Cerebellar cortex (tissue), 1 donor: ENCODE measurements at places on chromosomes 11 and 22.

DNA sequence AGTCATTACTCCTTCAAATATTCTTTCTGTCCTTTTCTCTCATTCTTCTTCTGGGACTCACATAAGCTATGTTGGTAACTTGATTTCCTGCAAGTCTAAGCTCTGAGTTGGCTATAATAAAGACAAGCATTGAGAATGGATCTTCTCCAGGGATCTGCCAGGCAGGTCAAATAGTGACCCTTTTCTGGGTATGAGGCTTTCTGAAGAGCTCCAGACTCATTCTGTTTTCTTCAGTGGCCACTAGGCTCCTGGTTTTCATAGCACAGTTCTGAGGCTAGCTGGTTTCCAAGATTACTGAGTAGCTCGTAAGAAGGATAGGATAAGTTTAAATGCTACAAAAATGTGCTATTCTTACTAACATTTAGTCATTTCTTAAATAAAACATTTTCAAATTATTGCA is 38.3 kb downstream of the TMPRSS5 start:
- no peak for DNase-seq

- DNase-seq = no peak
These were observed 16.9 kb upstream of the MUC5AC start for GRCh38 chr11:1140642-1141490.

GRCh38 chr22:46754110-46754799 is 8.2 kb upstream of the TBC1D22A start:
- DNase-seq = no peak

DNA sequence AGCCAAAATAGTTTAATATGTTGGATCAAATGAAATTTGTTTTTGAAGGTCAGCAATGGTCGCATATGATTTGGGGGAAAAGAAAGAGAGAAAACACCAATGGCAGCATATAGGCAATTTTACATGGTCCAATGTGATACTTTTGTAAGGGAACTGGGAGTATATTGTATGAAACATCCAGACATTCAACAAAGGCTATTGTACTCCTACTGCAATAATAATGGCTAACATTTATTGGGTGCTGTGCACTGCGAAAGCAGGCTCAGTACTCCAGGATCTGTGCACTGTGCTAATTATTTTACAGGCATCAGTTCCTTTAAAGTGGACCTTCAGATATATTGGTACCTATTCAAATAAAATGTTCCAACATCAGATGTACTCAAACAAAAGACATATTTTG is 5.9 kb upstream of the OR10V1 start:
- no peak for DNase-seq

GRCh38 chr11:104366321-104366734 is 202.4 kb upstream of the PDGFD start:
- DNase-seq = no peak

DNA sequence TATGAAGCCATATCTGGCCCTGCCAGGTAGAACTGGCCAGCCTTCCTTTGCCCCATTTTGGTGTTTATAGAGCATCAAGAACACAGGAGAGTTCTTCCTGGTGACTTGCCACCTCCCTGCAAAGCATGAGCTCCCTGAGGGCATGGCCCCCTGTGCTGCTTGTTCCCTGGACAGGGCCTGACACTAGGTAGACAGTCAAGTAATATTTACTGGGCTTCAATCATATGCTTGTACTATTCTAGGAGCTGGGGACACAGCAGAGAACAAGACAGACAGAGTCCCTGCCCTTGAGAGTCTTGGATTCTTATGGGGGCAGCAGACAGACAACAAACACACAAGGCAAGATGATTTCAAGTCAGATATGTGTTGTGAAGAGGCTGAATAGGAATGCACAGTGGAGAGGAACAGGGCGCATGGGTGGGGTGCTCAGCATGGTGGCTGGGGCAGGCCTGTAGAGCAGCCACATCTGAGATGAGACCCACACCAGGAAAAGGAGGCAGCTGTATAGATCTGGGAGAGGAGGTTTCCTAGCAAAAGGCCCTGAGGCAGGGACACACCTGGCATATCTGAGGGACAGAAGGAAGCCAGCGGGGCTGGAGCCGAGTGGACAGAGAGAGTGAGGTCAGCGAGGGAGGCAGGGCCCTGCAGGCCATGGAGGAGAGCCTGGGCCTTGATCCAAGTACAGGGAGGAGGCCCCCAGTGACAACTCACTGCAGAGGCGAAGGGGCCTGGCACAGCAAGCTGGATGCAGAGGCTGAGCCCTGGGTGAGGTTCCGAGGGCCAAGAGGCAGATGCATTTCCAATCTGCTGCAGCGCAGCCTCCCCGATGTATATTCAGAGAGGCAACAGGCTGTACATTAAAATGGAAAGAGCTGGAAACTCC is 10.2 kb upstream of the CBX6 start:
- peak; percentile 46 for DNase-seq

DNA sequence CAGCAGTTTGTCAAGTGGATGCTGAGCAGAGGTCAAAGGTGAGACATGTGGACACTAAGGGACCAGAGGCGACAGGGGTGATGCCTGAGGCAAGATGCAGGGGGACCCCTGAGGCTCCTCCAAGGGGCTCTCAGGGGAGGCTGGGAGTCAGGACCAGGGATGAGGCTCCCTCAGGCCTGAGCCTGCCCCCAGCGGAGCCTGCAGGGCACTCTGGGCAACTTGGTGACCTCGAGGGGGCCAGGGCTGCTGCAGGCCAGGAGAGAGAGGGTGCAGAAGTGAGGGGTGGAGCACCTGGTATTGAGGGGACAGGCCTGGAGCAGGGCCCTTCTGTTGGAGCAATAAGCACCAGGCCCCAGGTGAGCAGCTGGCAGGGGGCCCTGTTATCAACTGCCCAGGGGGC is 6.1 kb downstream of the EHBP1L1 start:
- DNase-seq = no peak

- no peak for DNase-seq
These were observed 66.2 kb upstream of the POU2AF2 start for GRCh38 chr11:111179184-111179910.

- DNase-seq = no peak
These were observed 317.9 kb downstream of the TMEM135 start for GRCh38 chr11:87355596-87355995.

DNA sequence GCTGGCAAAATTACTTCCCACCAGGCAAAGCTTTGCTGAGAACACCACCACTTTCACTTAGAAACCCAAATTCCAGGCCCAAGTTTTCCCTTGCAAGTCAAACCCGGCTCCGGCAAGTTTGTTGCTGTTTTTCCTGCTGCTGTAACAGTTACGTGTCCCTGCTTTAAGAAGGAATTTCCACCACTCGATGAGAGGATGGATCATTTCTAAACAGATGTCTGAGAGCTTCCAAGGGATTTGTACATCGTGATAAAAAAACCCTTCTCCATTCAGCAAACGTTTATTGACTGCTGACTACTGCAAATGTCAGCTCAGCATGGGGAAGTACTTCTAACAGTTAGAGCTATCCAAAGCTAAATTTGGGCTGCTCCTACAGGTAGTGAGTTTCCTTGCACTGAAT is 19.7 kb downstream of the P2RX3 start:
- DNase-seq = no peak

DNA sequence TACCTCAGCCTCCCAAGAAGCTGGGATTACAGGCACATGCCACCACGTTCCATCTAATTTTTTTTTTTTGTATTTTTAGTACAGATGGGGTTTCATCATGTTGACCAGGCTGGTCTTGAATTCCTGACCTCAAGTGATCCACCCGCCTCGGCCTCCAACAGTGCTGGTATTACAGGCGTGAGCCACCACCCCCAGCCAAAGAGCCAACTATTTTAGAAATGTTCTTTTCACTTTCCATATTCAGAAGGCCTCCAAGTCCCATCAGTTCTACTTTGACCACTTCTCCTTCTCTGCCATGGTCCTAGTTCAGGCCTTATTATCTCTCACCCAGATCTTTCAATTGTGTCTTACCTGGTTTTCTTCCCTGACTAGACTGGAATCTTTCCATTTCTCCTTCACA is 48.2 kb downstream of the CCDC83 start:
- DNase-seq = no peak

- DNase-seq = no peak
These were observed 475.8 kb upstream of the LRRC4C start for GRCh38 chr11:41935241-41935640.

- DNase-seq = no peak
These were observed 537.7 kb downstream of the BUD13 start for GRCh38 chr11:116234989-116235568.

DNA sequence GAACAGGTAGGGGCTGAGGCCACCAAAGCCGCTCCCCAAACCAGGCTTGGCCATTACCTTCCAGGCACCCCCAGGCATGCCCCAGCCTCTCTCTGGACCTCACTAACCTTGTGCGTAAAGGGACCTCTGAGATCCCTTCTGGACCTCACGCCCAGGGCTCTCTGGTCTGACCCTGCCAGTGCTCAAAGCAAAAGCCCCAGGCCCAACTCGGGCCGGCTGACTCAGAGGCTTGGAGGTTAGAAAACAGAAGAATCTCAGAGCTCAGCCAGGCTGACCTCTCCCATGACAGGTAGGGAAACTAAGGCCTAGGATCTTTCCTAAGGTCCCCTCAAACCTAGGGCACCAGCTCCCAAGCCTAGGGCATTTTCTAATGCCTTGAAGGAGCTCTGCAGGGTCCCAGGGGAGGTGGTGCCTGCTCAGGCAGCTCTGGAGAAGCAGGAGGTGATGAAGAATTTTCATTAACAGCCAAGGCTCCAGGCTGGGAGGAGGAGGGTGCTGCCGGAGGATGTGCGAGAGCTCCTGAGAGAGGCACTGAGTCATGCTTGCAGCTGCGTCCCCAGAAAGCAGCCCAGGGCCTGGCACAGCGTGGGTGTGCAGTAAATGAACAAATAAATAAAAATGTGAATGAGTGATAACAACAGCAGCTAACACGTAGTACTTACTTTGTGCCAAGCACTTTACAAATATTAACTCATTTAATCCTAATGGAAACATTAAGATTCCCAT is 25.6 kb downstream of the ARRB1 start:
- DNase-seq = no peak

DNA sequence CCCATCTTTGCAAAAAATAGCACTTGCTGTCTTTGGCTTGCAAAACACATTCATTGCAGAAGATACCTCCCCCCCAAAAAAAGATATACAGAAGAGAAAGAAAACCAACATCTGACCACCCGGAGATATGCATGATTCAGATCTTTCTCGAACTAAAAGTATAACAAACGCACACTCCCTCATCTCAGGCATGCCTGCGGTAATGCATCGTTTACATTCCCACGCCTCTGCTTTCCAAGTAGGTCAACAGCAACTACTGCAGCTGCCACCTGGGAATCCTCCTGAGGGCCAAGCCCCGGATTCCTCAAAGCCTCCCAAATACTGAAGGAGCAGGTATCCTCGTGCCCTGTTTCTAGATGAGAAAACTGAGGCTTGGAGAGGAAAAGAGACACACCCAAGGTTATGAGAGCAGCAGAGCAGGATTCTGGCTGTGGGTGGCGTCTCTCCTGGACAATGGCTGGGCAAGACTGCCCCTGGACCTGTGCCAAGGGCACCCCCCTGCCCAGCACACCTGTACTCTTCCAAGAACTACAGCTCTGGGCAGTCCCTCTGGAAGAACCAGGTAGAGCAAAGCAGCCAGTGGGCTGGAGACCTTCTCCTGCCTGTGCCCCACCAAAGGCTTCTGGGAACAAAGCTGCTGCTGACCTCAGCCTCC is 38.1 kb downstream of the NUP50 start:
- no peak for DNase-seq

DNA sequence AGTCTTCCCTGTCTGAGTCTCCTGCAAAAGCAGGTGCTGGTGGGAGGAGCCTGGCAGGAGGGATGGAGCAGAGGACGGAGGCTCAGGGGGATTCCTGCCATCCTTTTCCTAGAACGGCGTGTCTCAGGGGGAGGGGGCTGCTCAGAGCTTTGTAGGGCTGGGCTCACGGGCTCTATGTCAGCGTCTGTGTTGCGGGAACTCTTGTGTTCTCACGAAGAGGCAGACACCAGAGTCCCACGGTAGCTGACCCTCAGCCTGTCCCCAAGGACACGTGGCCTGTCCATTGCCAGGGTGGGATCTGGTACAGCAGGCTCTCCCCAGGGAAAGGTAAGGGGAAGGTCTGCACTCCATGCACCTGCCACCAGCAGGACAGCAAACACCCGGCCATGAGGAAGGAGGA is 1505.2 kb downstream of the TBC1D22A start:
- DNase-seq = no peak

DNA sequence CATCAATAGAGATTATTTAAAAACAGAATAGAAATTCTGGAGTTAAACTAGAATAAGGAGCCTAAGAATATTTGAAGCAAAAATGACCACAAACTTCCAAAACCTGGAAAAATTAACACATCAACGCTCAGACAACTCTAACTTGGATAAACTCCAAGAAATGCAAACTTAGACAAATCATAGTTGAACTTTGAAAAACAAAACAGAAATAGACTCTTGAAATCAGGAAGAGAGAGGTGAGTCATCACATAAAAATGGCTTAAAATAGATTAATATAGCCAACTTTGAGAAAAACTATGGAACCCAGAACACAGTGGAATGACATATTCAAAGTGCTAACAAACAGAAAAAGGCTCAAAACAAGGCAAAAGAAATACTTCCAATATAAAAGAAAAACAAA is 974.2 kb downstream of the JRKL start:
- no peak for DNase-seq

- no peak for DNase-seq
These were observed 15.9 kb upstream of the GRAMD4 start for GRCh38 chr22:46604306-46604690.

GRCh38 chr11:31422703-31423102 is 53.0 kb downstream of the DNAJC24 start:
- DNase-seq = no peak

- peak; percentile 59 for DNase-seq
These were observed 690 bp downstream of the CSNK1E start for GRCh38 chr22:38316364-38317121.

DNA sequence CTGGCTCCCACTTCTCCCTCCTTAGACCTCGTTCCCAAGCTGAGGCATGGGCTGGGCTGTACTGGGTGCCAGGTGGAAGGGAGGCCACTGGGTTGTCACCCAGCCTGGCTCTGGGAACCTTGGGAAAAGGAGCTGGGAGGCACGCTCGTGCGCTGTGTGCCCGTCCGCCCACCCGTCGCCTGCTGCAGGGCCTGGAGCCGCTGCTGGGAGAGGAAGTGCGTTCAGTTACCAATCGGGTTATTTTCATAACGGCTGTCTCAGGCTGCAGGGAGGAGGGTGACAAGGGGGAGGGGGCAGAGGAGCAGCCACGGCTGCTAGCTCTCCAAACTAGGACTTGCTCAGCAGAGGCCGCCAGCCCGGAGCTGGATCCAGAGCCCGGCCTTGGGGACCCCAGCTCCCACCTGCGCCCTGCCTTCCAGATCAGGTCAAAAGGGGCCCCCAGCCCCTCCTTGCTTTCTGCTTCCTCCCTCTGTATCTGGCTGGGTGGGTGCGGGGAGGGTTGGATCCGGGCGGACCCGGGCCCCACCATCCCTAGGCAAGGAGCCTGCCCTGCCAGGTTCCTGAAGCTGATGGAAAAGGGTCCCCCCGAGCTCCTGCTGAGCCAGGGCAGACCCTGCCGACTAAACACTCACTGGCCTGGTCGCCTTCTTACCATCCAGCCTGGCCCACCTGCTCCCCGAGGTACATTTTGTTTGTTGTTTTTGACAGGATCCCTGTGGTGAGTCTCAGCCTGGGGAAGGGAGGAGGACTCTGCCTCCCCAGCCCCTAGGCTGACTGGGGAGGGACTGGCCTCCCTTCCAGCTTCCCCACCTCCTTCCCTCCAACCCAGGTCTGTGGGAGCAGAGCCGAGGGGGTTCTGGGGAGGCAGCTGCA is 14.3 kb downstream of the DGKZ start:
- peak; percentile 33 for DNase-seq

- DNase-seq = peak; percentile 55
These were observed 583.2 kb downstream of the BUD13 start for GRCh38 chr11:116189408-116190170.
